ENCODE measurements at places on chromosomes 3 and 15. TPM values are rescaled to one million over a fixed set of nuclear protein-coding genes. Genes with fewer than 3 reads are reported as not detected.

MAPK6 gene
- 20.1 TPM for total RNA-seq

CCDC51 gene
- 8.9 TPM for total RNA-seq

NMNAT3 gene
- 9.7 TPM for total RNA-seq

NUP210 gene
- 2.6 TPM for total RNA-seq

TTLL13 gene
- 0.16 TPM for total RNA-seq

UCN2 gene
- total RNA-seq, result 0.48 TPM

IL5RA gene
- total RNA-seq, result 0.40 TPM

PCLAF gene
- 0.19 TPM for total RNA-seq

PARP15 gene
- total RNA-seq, result 0.67 TPM

UROC1 gene
- not detected for total RNA-seq

USF3 gene
- 16.3 TPM for total RNA-seq

SAMMSON gene
- 0.27 TPM for total RNA-seq

ADIPOQ gene
- 1.5 TPM for total RNA-seq

CYP8B1 gene
- not detected for total RNA-seq

CADM2 gene
- total RNA-seq, result 0.65 TPM

GOLGA8T gene
- total RNA-seq, result 1.6 TPM

SOX2 gene
- total RNA-seq, result not detected

AMT gene
- 20.1 TPM for total RNA-seq

NEO1 gene
- total RNA-seq, result 8.7 TPM

DUOXA2 gene
- total RNA-seq, result not detected
